ENCODE measurements at places on chromosomes 16 and 17. TPM values are rescaled to one million over a fixed set of nuclear protein-coding genes. Genes with fewer than 3 reads are reported as not detected.

Gene MRPL38
- 104 TPM for total RNA-seq

Gene HCFC1R1
- total RNA-seq = 48.5 TPM

Gene OMG
- 0.25 TPM for total RNA-seq

Gene KRT28
- total RNA-seq = not detected

Gene ENPP7
- not detected for total RNA-seq

Gene ITGB4
- total RNA-seq = 10.6 TPM

Gene SETD1A
- 7.4 TPM for total RNA-seq

Gene DCXR
- total RNA-seq = 219 TPM

Gene NUPR1
- total RNA-seq = 33.1 TPM

Gene NPIPB6
- total RNA-seq = 1.1 TPM

Gene FA2H
- not detected for total RNA-seq

Gene KRTAP4-4
- not detected for total RNA-seq

Gene KRTAP4-3
- not detected for total RNA-seq

Gene CCL7
- not detected for total RNA-seq

Gene TAC4
- 0.44 TPM for total RNA-seq

Gene IRX6
- total RNA-seq = 13.0 TPM

Gene SHISA9
- total RNA-seq = 0.30 TPM

Gene GJC1
- 18.8 TPM for total RNA-seq

Gene CD300H
- total RNA-seq = not detected

Gene KIF2B
- total RNA-seq = not detected

Gene ALOX15B
- total RNA-seq = not detected

Gene RAB26
- total RNA-seq = 1.7 TPM

Gene RNF227
- total RNA-seq = 1.0 TPM

Gene GRB2
- total RNA-seq = 42.2 TPM

Gene ZNF469
- 0.74 TPM for total RNA-seq

Gene HSD17B1
- total RNA-seq = 0.99 TPM

Gene PIRT
- total RNA-seq = not detected

Gene KRT16
- not detected for total RNA-seq

Gene ASB16
- 12.9 TPM for total RNA-seq

Gene ZNF750
- total RNA-seq = not detected

Gene MYH2
- 0.33 TPM for total RNA-seq

Gene OR1F1
- not detected for total RNA-seq

Gene KRT23
- total RNA-seq = 0.33 TPM

Gene ZNF747
- 8.9 TPM for total RNA-seq

Gene PMP22
- total RNA-seq = 135 TPM

Gene ENO3
- 827 TPM for total RNA-seq

Gene KRT27
- not detected for total RNA-seq

Gene SLC38A8
- total RNA-seq = not detected

Gene OR1A1
- not detected for total RNA-seq

Gene CDC6
- total RNA-seq = 0.55 TPM

Gene SLC22A31
- not detected for total RNA-seq

Gene PDF
- 6.0 TPM for total RNA-seq
